A549 treated with dexamethasone at 1 μM for 4 hours (cell line): ENCODE measurements at places on chromosomes 2 and 18. TPM values are rescaled to one million over a fixed set of nuclear protein-coding genes. Genes with fewer than 3 reads are reported as not detected.

Gene GAREM2
- 4.4 to 8.7 TPM (median 7.2 TPM) in 5 replicates for total RNA-seq

Gene GAL3ST2
- total RNA-seq: 0.15 to 0.27 TPM (median 0.25 TPM) in 5 replicates

Gene HRH4
- total RNA-seq: not detected in 5 replicates

Gene ALS2
- 9.5 to 13.5 TPM (median 12.0 TPM) in 5 replicates for total RNA-seq

Gene CD207
- total RNA-seq: 0.05 to 0.08 TPM (median 0.07 TPM) in 3 of 5 replicates, not detected in the others

Gene CAPN13
- total RNA-seq: 0.06 to 0.22 TPM (median 0.12 TPM) in 4 of 5 replicates, not detected in the other

Gene HAAO
- total RNA-seq: not detected in 5 replicates
